Activated naive CD4-positive, alpha-beta T cell treated with anti-CD3 and anti-CD28 coated beads for 36 hours (primary cell): ENCODE measurements at places on chromosomes 7 and 10. TPM values are rescaled to one million over a fixed set of nuclear protein-coding genes. Genes with fewer than 3 reads are reported as not detected.

CACNB2 gene
- total RNA-seq = not detected

ADGRA1 gene
- not detected for total RNA-seq

PRLHR gene
- total RNA-seq = not detected

PNLIPRP2 gene
- total RNA-seq = not detected

CPEB3 gene
- 1.0 TPM for total RNA-seq

- DNase-seq = no peak
These were observed 66.8 kb upstream of the DNAJB6 start for GRCh38 chr7:157270060-157270444.

DNA sequence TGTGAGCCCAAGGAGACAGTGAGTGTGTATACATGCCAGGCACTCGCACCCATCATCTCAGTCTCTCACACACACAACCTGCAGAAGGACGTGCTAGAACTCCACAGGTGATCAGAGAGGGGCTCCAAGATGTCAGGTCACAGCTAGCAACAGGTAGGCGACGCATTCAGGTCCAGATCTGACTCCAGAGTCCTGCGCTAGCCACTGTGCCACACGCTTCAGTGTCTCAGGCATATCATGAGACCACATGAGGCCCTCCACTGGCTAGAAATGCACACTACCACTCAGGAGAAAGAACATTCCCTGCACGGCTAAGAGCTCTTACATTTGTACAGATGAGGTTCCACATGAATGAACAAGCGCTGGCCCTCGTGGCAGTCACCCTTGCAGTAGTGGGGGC, 11.5 kb downstream of the AKR1B1 start:
- DNase-seq = no peak

- peak; percentile 63 for DNase-seq
These were observed 84.5 kb downstream of the PIP4K2A start for GRCh38 chr10:22629852-22630233.

DNA sequence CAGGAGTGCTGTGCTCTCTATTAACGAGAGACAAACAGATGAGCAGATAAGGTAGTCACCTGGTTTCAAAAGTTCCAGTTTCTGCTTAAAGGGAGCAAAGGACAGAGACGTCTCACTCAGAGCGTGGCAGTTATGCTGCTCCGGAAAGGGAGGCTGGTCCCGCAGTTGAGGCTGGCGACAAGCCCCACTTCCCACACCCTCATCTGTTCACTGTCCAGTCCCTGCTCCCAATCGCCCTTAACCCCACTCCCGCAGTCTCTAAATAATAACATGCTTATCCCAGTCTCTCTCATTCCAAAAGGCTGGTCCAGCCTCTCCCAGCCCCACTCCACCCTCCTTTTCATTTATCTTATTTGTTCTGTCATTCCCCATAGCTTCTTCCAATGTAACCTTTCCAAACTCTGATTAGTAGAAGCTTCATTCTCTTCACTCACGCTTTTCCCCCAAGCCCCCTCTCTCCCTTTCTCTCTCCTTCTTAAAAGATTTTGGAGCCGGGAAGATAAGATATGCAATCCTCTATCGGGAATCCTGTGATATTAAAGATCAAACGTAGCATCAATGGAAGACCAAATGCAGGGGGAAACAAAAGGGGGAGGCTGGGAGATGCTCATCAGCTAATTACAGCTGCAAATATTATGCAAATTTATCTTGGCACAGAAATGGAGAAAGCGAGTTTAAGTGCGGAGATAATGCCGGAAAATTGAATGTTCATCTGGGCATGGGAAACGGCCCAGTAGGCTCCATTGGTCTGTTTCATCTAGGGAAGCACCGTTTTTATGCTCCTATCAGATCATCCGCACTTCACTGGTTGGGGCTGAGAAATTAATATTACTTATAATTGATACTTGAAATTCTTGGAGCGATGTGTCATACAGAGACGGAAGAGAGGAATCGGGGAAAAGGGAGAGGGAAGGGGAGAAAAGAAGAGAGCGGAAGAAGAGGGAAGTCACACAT, 16.3 kb upstream of the GATA3 start:
- DNase-seq = no peak

- no peak for DNase-seq
These were observed 313.3 kb downstream of the FRMD4A start for GRCh38 chr10:14017467-14017866.

DNA sequence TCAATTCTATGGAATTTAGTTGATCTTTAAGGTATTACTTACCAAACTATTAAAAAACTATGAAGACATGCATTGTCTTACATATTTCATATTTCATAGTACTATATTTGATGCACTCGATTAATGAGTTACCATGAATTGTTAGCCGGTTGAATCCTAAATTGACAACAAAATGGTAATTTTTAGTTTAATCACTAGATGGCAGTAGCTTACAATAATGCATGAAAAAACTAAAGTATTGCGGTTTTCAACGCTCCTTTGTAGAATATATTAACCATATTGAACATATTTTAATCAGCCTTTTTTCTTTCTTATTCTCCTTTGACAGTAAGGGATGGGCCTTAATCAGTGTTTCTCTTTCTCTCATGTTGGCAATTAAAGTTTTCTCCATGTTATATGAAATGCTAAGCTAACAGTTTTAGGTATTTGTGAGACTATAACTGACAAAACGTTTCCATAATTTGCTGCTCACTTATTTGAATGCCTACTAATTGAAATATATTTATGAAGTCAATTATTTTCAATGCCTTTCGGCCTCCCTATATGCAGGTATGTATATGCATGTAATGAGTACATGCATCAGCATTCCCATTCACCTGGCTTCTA, 48.5 kb upstream of the ARL4A start:
- DNase-seq = no peak

GRCh38 chr7:93883078-93883916, 7.3 kb downstream of the TFPI2 start:
- DNase-seq = no peak

DNA sequence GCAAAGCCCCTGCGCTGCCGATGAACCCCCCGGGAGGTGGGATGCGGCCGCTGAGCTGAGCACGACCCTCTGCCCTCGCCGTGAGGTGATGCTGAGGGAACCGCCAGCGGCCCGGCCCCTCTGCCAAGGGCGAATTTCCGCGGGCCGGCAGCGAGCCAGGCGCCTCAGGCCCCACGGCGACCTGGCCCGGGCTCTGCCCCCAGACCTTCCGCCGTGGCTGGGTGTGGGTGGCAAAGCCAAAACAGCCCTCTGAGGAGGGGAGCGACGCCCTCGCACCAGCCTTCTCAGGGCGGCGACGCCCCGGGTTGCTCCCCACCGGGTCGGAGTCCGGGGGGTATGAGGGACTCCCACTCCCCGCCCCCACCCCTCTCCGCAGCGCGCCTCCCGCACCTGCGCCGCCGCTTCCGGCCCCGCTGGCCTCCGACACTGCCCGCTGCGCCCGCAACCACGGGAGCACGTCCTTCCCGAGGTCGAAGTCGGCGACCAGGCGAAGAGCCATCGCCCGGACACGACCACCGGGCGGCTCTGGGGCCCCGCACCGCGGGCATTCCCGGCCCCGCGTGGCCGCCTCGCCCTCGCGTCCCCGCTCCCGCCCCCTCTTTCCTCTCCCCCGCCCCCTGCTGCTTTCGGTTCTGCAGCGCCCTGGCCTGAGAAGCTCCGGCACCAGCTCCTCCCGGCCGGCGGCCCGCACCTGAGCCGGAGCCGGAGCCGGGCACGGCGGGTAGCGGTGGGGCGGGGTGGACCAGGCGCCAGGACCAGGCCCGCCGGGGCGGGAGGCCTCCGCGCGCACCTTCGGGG, at the start of gene GSAP:
Gene GSAP, minus strand, starts transcription at position 527 of the 798 bp plus-strand sequence. Its CDS starts 28 bp downstream, at position 499.
- peak; percentile 44 for DNase-seq

- no peak for DNase-seq
These were observed 54.4 kb downstream of the SEMA3A start for GRCh38 chr7:84139986-84140729.

DNA sequence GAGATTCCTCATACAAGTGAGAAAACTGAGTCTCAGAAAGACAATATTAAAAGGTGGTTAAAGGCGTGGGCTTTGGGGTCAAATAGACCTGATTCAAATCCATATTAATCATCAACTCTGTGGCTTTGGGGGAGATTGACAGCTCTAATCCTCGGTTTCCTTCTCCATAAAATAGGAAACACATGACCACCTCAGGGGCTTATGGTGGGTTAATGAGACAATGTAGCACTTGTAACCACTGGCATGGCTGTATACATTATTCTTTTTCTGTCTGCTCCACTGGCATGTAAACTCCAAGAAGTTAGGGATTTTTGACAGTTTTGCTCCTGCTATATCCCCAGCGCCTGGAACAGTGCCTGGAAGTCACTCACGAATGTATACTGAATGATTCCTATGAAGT, 120.8 kb upstream of the GAD2 start:
- no peak for DNase-seq

DNA sequence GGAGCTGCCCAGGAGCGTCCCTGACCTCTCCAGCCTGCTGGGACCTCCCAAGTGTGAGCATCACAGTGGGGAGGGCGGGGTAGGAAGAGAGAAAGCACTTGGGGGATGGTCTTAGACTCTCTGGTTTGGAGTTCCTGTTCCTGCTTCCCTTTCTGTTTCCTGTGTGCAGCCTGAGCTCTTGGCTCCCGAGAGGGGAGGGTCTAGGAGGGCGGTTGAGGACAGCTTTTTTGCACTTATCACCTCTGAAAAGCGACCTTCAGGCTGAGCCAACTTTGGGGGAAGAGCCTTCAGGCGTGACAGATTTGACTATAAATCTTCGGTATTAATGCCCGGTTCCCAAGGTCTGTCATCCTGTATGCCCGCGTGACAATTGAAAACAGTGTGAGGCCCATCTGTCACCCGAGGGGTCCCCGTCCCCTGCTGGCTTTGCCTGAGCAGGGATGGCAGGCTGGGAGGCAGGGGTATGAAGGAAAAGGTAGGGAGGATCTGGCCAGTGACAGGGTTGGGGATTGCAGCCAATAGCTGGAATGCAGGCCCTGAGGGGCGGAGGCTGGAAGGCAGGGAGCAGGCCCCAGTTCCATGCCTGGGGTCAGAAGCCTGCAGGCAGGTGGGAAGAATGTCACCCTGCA, 78.6 kb downstream of the CDH23 start:
- DNase-seq = no peak

DNA sequence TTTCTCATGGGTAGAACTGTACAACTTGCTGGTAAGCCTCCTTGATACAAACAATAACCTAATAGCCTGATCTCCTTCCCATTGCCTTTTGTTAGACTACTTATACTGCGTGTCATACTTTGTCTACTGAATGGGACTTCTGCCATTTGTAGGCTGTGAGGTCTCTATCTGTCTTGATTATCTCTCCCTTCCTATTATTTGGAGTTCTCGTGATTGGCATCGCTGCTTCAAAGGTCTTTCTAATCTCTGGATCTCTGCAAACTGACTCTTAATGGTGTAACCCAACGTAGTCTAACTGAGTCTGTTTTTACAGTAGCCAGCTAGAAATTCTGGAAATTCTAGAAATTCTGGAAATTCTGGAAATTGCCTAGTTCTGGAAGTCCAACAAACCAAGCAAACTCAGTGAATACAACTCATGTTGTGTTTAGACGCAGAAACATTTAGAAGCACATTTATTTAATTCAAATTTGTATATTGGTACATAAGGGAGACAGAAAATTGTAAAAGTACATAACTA, 29.8 kb downstream of the PHYHIPL start:
- DNase-seq = no peak

DNA sequence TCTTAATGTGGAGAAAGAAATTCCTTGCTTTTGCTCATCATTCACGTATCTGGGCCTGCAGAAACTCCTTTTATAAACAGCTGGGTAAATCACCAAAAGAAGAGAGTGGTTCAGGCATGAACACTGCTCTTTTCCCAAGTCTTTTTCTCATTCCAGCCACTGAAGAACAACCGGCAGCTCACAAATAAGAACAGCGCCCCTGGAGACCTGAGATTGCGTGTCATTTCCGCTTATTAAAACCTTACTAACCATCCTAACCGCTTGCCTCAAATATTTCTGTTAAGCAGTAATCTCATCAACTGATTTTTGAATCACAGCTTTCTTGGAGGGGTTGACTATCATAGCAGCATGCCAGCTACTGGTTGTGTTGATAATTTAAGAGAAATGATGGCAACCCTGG, 213.0 kb upstream of the PLXNA4 start:
- DNase-seq = no peak

DNA sequence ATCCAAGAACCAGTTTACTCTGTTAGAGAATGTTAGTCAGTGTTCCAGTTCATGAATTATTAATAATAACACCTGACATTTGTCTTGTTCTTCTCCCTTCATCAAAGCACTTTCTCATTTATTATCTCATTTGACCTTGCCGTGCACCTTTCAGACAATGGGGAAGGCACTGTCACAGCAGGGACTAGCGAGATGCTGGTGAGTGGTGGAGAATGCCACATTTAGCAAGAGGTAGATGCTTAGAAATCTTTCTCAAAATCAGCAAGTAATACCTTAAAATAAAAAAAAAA, 34.2 kb upstream of the XRCC2 start:
- DNase-seq = no peak

DNA sequence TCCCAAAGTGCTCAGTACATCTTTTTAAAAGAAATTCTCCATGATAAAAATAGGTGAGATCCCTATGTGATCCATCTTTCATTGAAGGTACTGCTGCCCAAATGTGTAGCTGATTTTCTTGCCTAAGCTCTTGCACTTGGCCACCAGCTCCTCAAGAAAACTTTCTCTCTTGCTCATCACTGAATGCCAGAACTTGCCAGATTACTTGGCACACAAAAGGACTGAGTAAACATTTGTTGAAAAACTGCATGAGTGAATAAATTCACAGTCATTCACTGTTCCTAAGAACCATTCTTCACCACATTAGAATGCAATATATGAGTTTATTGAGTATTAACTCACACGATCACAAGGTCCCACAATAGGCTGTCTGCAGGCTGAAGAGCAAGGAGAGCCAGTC, 99.9 kb downstream of the TRIL start:
- no peak for DNase-seq
